Fibroblast of skin of back (primary cell): ENCODE measurements at places on chromosomes 3 and 15.

GRCh38 chr3:22284559-22284958 lies 533.5 kb upstream of the ZNF385D start:
- DNase-seq: peak; percentile 73

GRCh38 chr3:126464093-126464492 lies 11.6 kb downstream of the ZXDC start:
- no peak for DNase-seq

DNA sequence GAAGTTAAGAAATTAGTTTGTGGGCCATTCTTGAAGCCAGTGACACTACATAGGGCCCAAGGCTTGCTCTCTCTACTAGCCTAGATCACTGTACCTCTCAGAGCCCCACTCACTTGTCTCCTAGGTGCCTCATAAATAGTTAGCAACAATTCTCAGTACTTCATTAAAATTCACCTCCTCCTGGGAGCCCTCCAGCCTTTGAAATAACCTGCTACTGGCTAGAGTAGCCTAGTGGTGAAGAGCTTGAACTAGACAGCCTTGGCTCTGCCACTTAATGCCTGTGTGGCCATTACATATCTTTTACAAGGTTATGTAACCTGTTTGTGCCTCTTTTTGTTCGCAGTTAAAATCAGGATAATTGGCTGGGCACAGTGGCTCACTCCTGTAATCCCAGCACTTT lies 89.3 kb downstream of the UBE2E2 start:
- DNase-seq: no peak

DNA sequence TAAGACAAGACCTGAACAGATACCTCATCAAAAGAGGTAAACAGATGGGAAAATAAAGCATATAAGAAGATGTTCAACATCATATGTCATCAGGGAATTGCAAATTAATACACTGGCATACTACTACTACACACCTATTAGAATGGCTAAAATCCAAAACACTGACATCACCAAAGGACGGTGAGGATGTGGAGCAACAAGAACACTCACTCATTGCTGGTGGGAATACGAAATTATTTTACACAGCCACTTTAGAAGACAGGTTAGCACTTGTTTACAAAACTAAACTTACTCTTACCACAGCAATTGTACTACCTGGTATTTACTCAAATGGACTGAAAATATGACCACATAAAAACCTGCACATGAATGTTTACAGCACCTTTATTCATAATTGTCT lies 119.6 kb downstream of the GSK3B start:
- no peak for DNase-seq

DNA sequence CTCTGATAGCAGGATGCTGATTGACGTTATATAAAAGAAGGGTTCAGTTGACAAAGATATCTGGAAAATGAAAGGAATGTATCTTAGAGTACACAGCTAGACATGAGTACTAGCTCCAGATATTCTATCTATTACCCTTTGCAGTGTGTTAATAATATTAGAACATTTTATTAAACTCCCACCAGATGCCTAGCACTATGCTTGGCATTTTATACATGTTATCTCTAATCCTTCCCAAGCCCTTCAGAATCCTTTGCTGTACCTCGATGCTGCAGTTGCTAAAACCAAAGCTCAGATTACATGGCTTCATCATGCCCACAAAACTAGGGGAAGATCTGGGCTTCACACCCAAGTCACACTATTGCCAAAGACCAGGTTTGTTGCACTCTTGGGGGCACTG lies 350.1 kb upstream of the AZI2 start:
- DNase-seq: no peak

DNA sequence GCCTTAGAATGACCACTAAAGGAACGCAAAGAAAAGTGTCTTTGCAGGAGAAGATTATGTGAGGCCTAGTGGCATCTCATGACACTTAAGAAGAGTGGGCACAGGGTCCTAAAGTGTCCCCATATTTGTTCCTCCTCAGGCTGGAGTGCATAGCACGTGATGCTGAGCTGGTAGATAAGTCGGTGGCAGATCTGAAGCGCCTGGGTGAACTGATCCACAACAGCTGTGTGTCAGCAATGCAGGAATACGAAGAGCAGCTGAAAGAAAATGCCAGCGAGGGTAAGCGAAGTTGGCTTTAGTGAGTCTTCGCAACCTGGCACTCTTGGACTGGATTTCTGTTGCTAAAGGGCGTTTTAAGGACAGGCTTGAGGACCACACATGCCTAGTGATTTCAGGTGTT lies 92.6 kb downstream of the CHD2 start:
- DNase-seq: no peak

DNA sequence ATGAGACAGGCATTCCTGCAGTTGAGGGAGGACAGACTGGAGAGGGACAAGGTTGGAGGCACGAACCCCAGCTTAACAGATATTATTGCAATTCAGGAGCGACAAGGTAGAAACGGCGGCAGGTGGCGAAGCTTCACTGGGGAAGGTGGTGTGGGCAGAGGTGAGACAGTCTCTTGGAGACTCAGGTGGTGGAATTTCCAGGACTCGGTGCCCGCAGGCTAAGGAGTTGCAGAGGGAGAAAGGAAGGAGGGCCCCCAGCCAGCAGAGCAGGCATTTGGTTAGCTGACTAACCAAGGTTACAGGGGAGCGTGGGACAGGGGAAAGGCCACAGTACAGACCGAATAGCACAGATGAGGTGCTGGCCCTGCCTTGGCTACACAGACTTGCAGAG lies 3.0 kb downstream of the FAM174B start:
- DNase-seq: no peak

- peak; percentile 79 for DNase-seq
These were observed 1.2 kb downstream of the CPA3 start for GRCh38 chr3:148866261-148866660.

DNA sequence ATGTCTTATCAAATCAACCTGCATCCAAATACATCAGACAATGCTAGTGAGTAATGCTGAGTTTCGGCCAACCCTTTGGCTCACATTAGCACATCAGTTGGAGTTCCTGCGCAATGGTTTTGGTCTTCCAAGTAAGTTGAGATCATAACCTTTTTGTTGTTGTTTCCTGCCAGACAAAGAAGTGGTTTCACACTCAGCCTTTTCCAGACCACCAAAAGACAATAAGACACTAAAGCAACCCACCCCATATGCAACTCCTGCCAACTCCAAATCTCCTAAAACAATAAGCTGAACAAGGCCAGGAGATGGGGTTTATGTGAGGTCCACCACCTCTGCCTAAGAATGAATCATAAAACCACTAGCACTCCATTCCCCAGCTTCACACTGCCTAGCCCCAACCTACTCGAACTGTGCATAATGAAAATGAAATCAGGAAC lies 177.0 kb downstream of the ERC2 start:
- DNase-seq: peak; percentile 64

DNA sequence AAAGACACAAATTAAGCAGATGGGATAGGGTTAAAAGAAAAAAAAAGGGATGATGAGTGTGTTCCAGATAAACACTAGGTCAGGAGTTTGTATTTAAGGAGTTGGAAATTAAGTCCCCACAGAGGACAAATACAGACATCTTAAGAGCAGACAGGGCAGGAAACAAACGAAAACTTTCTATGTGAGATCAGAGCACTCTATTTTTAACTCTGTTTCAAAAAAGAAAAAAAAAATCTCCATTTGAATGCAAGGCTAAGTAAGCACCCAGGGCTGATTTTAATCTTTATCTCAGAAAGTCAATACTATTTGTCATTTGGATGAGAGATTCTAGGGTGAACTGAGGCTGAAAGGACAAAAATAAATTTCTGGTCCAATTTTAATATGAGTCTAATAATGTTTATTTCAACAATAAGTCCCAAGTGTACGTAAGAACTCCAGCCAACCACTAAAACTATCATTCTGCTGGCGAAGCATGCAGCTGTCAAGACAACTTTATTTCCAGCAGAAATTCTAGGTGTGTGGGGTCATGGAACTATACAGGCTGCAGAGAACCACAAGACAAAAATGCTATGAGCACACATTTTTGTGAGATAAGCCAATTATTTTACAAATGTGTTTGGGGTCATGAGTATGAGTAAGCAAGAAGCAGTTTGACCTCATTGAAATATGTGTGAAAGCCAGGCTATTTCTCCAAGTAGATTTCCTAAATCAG lies 186.1 kb downstream of the FMN1 start:
- DNase-seq: peak; percentile 83

DNA sequence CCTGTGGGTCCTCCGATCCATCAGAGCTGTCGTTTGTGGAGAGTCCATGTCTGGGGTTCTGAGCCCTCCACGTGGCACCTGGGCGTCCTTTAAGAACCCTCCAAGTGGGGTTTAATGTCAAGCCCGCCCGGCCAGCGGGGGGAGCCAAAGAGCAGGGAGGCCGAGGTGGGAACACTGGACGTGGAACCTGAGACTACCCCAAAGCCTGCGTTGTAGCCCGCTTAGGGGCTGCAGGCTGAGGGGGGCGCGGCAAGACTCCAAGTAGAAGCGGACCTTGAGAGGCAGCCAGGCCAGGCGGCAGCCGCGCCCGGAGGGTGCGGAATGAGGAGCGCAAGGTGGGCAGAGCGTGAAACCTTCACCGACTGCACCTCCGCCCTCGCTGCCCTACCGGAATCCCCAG lies 126.2 kb upstream of the ATP10A start:
- DNase-seq: no peak

GRCh38 chr3:128036119-128036518 lies 16.1 kb upstream of the SEC61A1 start:
- DNase-seq: no peak

DNA sequence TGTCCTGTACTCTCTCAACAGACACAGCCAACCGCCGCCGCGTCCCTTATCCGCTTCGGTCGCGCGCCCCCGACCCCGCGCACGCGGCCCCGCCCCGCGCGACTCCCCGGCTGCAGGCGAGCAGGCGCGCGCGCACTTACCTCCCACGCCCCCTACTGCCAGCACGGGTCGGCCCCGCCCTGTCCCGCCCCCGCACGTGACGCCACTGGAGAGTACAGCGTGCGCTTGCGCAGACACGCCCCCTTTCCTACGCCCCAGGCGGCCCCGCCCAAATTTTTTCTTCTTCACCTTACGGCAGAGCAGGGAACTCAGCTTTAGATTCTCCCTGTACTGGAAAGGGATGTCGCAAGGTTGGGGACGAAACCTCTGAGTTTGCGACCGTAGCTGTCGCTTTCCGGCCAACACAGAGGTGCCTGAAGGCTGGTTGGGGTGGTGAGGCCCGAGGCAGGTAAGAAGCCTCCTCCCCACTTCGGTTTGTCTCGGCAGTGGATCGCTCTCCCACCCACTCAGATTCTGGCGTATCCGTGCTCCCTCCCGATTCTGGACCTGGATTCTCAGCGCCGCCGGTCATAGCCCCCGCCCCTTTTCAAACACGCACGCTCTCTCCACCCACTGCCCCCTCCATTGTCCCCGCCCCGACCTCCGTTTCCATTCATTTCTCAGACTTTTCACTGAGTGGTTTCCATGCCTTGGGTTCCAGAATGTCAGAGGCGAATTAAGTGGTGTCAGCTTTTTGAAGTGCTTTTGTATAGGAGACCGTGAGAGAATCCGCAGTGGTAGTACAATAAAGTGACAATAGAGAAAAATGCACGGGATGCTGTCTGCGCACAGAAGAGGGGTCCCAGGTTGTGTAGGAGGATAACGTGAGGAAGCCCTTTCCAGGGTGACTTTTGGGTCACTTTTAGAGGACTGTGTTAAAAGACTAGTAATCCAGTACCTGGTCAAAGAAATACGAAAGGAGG lies at the start of the genes MYO9A and SENP8:
MYO9A (minus strand) TSS at position 134 of the 962 bp plus-strand sequence. CDS start 71,587 bp downstream, outside the sequence.
SENP8 (plus strand) TSS at position 387 of the 962 bp plus-strand sequence. CDS start 21,221 bp downstream, outside the sequence.
- peak; percentile 98 for DNase-seq

DNA sequence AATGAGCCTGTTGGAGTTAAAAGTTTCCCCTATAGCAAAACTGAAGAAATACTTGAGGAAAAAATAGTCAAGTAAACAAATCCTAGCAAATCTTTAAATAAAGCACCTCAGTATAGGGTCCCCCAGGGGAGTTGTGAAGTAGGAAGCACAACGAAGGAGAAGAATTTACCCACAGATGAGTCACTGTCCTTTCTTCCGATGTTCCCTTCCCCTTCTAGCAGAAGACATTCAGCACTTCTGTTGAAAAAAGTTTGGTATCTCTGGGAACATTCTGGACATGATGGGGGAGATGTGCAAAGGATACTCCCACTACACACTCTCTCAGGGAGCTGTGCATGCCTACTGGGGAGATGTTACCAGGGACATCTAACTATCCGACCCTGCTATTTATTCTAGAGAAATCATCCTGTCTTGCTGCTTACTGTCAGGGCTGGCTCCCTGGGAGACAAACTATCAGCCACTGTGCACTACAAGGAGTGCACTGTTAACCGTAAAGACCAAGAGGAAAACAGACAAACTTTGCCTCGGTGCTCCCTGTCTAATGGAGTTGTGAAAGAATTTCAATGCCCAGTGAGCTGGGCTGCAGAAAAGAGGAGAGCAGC lies 93.8 kb downstream of the RFTN1 start:
- peak; percentile 84 for DNase-seq

- no peak for DNase-seq
These were observed 330.7 kb upstream of the LRRC3B start for GRCh38 chr3:26291840-26292239.

DNA sequence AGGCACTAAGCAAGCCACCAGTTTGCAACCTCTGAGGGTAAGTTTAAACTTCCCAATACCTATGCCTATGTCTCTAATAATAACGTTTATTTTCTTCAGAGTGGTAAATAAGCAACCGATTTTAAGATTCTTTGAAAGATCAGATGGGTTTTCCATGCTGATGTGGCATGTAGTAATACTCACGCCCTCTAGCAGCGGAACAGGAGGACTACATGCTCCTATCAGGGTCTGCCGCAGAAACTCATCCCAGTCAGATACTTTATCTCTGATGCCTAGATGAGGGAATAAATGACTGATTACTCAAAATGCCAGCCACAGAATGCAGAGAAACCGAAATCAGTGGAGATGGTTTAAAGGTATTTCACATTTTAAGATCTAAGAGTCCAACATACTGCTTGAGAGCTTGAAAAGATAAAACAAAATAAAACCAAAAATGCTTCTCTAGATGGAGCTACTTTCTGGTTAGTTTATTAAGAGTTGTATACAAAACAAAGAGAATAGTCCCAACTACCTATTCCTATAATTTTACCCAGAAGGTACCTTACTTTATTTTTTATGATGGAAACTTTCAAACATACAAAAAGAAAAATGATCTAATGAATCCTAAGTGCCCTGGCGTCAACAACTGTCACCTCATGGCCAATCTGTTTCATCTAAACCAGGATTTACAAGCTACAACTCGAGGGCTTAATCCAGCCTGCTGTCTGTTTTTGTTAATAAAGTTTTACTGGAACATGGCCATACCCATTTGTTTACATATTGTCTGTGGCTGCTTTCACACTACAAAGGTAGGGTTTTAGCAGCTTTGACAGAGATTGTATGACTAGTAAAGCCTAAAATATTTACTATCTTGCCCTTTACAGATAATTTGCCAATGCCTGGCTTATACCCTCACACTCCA lies 37.5 kb upstream of the STIMATE start:
- DNase-seq: peak; percentile 58

DNA sequence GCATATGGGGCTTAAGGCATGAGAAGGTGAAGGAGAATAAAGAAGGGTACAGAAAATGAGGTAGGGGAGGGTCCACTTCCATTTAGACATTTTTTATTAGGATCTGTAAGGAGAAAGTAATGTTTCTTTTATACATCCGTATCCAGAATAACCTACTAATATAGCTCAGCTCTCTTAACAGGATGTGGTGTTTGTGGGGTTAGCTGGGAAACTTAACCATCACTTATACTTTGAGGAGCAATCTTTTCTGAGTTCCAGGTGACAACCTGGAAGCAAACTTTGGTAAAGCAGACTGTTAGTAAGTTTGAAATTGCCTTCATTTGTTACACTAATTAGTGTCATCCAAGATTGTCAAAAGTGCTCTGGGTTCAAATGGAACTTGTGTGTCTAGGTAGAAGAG lies 36.6 kb downstream of the BUB1B start:
- no peak for DNase-seq
